ENCODE measurements at places on chromosomes 7 and 10. TPM values are rescaled to one million over a fixed set of nuclear protein-coding genes. Genes with fewer than 3 reads are reported as not detected.

Gene UCMA
- total RNA-seq: not detected

Gene AKAP9
- 36.2 TPM for total RNA-seq

Gene RARRES2
- total RNA-seq: not detected

Gene EGFR
- total RNA-seq: not detected

Gene RET
- total RNA-seq: 0.21 TPM

Gene SLC29A3
- total RNA-seq: 7.3 TPM

Gene PCGF5
- total RNA-seq: 36.9 TPM

Gene MYO1G
- 442 TPM for total RNA-seq

Gene NUTM2B
- total RNA-seq: 1.1 TPM

Gene UPK3B
- 1.2 TPM for total RNA-seq

Gene NPSR1
- not detected for total RNA-seq

Gene HYAL4
- total RNA-seq: not detected

Gene ITPRID1
- total RNA-seq: not detected

Gene MYOF
- 33.2 TPM for total RNA-seq

Gene MYO3A
- not detected for total RNA-seq

Gene AGBL3
- total RNA-seq: 3.9 TPM

Gene GHRHR
- total RNA-seq: not detected

Gene IDI2
- total RNA-seq: not detected

Gene NUTM2E
- not detected for total RNA-seq

Gene COL13A1
- not detected for total RNA-seq

Gene C10orf105
- 0.11 TPM for total RNA-seq

Gene ATRNL1
- 0.87 TPM for total RNA-seq

Gene LRRD1
- total RNA-seq: 0.09 TPM

Gene ALOX5
- total RNA-seq: 0.21 TPM

Gene GATA3
- 293 TPM for total RNA-seq

Gene DPYSL4
- 17.9 TPM for total RNA-seq

Gene FEZF1
- total RNA-seq: not detected

Gene CACNB2
- 1.6 TPM for total RNA-seq

Gene CRYGN
- not detected for total RNA-seq

Gene RASSF4
- 0.66 TPM for total RNA-seq

Gene CCDC201
- not detected for total RNA-seq

Gene EVX1
- not detected for total RNA-seq

Gene PRLHR
- total RNA-seq: not detected

Gene OPN4
- not detected for total RNA-seq

Gene IQUB
- 0.25 TPM for total RNA-seq

Gene BTBD16
- not detected for total RNA-seq

Gene ATOH7
- not detected for total RNA-seq

Gene DENND2A
- not detected for total RNA-seq
